ENCODE measurements at places on chromosomes 11 and 22.

DNA sequence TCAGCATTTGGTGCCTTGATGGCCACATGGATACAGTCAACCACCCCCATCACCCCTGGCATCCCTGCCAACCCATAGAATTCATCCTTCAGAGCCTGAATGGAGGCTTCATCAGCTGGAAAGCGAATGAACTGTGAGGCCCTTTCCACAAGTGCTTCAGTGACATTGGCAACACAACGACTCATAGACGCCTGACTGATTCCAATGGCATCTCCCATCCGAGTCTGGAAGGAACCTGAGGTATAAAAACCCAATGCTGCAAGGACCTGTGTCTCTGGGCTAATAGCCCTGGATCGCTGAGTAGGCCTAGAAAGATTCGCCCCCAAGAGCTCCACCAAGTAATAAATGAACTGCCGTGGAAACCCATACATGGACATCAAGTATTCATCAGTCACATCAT, 1.3 kb downstream of the HARBI1 start:
- no peak overlapping the region for H3K4me3 ChIP-seq
- no peaks in the 10 kb centered on the region for H3K36me3 ChIP-seq
- H3K4me1 ChIP-seq = peaks cover 30% of the 10 kb centered on the region
- no peaks in the 10 kb centered on the region for H3K27me3 ChIP-seq
- no peak overlapping the region for H3K27ac ChIP-seq
- no peak for DNase-seq

DNA sequence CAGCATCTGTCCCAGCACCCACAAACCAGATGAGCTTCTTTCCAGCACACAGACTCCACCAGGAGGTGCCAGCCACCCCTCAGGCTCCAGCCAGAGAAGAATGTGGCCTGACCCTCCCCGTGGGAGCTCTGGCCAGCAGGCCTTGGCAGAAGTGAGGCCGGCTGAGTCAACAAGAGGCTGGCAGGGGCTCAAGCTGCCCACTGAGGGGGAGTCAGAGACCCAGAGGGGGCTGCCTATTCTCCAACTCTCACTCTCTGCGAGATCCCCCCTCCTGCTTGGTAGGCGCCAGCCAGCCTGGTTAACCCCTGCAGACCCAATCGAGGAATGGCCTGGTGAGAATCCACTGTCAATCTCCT, 10.6 kb upstream of the CDC42EP1 start:
- H3K36me3 ChIP-seq = no peaks in the 10 kb centered on the region
- H3K4me1 ChIP-seq = peaks cover 82% of the 10 kb centered on the region
- H3K4me3 ChIP-seq = no peak overlapping the region
- H3K27me3 ChIP-seq = no peaks in the 10 kb centered on the region
- no peak for DNase-seq

- no peak for DNase-seq
- no peak overlapping the region for H3K27ac ChIP-seq
- H3K4me1 ChIP-seq = no peaks in the 10 kb centered on the region
- H3K36me3 ChIP-seq = no peaks in the 10 kb centered on the region
- H3K4me3 ChIP-seq = no peak overlapping the region
- no peaks in the 10 kb centered on the region for H3K27me3 ChIP-seq
These were observed 2.9 kb downstream of the MMP7 start for GRCh38 chr11:102527684-102528083.

DNA sequence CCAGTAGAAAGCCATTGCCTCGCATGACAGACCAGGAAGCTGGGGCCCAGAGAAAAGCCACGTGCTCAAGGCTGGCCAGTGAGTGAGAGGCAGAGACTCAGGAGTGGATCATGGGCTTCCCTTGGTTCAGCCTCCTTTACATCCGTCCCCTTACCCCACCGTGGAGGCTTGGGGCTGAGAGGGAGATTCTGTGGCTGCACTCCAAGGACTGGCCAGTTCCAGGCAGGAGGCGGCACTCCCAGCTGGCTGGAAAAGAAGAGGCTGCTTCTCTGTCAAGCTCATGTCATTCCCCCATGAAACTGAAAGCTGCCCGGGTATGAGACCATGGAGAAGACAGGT, 6.6 kb upstream of the ASCL2 start:
- no peak overlapping the region for H3K4me3 ChIP-seq
- H3K36me3 ChIP-seq = no peaks in the 10 kb centered on the region
- DNase-seq = no peak
- no peaks in the 10 kb centered on the region for H3K4me1 ChIP-seq

DNA sequence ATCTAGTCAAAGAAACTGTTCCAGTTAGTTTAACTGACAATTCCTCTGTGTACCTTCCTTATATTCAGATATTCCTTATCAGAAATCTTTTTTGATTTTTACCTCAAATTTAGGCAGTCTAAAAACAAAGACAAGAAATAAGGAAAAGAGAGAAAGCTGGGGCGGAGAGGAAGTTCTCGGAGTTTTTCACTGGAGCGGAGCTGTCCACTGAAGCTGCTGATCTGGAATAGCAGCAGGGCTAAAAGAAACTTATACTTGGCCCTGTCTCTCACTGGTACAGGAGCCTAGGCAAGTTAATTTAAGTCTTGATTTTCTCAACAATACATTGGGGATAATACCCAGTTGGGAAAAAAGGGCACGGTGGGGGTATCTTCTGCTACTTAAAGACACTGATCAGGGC, 59.2 kb upstream of the CYP2D6 start:
- no peak for DNase-seq
- peaks cover 22% of the 10 kb centered on the region for H3K4me1 ChIP-seq
- H3K36me3 ChIP-seq = no peaks in the 10 kb centered on the region
- no peak overlapping the region for H3K27ac ChIP-seq

DNA sequence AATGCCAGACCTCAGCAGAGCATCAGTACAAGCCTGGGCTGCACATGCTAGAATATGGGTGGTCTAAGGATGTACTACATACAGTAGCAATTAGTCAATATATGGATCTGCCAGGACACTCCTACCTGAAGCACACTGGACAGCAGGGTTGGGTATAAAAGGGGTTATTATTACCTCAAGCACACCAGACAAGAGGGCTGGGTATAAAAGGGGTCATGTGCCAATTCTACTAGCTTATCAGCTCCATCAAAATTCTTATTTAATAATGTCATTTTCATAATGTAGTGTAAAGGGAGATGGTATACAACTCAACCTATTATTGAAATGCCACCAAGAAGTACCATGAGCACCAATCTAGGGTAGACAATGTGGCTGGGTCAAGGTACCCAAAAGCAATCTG, 44.7 kb upstream of the PRODH start:
- no peak overlapping the region for H3K4me3 ChIP-seq
- no peak for DNase-seq
- no peak overlapping the region for H3K27ac ChIP-seq
- no peaks in the 10 kb centered on the region for H3K27me3 ChIP-seq
- H3K4me1 ChIP-seq = no peaks in the 10 kb centered on the region

GRCh38 chr11:69393178-69393832, 88.2 kb upstream of the LINC01488 start:
- DNase-seq = no peak
- H3K4me1 ChIP-seq = no peaks in the 10 kb centered on the region
- no peaks in the 10 kb centered on the region for H3K27me3 ChIP-seq
- H3K4me3 ChIP-seq = no peak overlapping the region
- no peak overlapping the region for H3K27ac ChIP-seq
- H3K36me3 ChIP-seq = no peaks in the 10 kb centered on the region

DNA sequence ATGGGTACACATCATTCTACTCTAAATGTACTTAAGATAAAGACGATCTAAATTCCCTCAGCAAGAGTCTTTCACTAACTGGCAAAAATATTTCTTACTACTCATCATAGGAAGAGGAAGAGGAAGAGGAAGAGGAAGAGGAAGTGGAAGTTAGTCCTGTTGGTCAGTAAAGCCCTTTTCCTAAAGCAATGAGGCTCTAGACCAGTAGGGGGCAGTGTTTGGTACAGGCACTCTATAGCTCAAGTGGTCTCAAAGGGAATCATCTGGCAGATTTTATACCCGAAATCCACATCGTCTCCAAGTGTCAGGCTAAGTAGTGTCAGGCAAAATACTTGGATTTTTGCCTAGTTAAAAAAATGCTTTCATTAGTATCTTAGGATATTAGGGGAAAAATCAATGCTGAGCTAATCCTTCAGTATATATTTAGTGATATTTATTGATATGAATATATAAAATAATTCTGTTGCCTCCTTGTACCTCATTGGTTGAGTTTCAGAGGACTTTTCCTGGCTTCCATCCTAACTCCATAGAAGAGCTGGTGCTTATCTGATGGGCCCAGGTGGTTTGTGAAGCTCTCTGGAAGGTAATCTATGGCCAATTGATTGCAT, 7.7 kb downstream of the BLID start:
- H3K4me1 ChIP-seq = peaks cover 4% of the 10 kb centered on the region
- DNase-seq = no peak
- no peak overlapping the region for H3K27ac ChIP-seq
- H3K36me3 ChIP-seq = no peaks in the 10 kb centered on the region
- no peaks in the 10 kb centered on the region for H3K27me3 ChIP-seq
- H3K4me3 ChIP-seq = no peak overlapping the region

DNA sequence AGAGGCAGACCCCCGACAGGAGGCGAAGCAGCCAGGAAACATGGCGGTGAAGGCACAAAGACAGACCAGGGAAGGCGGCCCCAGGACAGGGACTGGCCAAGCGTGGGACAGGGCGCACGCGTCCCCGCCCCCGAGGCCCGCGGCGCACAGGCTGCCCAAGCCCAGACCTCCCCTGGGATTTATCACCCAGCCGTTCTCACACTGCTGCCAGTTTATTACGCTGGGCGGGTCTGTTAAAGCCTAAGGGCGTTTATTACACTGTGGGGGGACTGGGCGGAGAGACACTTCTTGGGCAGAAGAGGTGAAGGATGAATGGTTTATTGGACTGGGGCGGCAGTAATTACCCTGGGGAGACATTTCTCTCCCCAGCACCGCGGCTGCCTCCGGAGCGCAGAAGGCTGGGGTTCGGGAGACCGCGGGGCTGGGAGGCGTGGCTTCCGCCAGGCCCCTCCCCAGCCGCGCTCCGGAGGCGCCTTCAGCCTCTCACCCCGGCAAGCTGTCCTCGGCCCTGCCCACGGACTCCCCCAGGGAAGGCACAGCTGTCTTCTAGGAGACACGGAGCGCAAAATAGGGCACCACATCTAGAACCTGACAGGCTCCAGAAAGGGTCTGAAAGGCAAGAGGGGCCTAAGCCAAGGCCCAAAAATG, 47.1 kb downstream of the SLC22A12 start:
- no peak for DNase-seq
- H3K4me1 ChIP-seq = peaks cover 16% of the 10 kb centered on the region
- H3K4me3 ChIP-seq = peak overlapping the region; percentile 22
- no peaks in the 10 kb centered on the region for H3K36me3 ChIP-seq
- no peak overlapping the region for H3K27ac ChIP-seq
- H3K27me3 ChIP-seq = no peaks in the 10 kb centered on the region

GRCh38 chr11:15179167-15179566, 64.4 kb downstream of the INSC start:
- H3K4me3 ChIP-seq = no peak overlapping the region
- no peak overlapping the region for H3K27ac ChIP-seq
- no peak for DNase-seq
- no peaks in the 10 kb centered on the region for H3K4me1 ChIP-seq
- no peaks in the 10 kb centered on the region for H3K36me3 ChIP-seq
- no peaks in the 10 kb centered on the region for H3K27me3 ChIP-seq

GRCh38 chr11:67584881-67585873, 1.6 kb downstream of the GSTP1 start:
- no peak for DNase-seq
- H3K4me1 ChIP-seq = peaks cover 37% of the 10 kb centered on the region
- no peaks in the 10 kb centered on the region for H3K27me3 ChIP-seq
- H3K27ac ChIP-seq = peak overlapping the region; percentile 99
- H3K4me3 ChIP-seq = peak overlapping the region; percentile 97
- H3K36me3 ChIP-seq = peaks cover 29% of the 10 kb centered on the region

- peaks cover 3% of the 10 kb centered on the region for H3K36me3 ChIP-seq
- no peak overlapping the region for H3K4me3 ChIP-seq
- H3K27ac ChIP-seq = no peak overlapping the region
- H3K27me3 ChIP-seq = no peaks in the 10 kb centered on the region
- no peaks in the 10 kb centered on the region for H3K4me1 ChIP-seq
These were observed 5.9 kb upstream of the B3GAT3 start for GRCh38 chr11:62627713-62628112.

DNA sequence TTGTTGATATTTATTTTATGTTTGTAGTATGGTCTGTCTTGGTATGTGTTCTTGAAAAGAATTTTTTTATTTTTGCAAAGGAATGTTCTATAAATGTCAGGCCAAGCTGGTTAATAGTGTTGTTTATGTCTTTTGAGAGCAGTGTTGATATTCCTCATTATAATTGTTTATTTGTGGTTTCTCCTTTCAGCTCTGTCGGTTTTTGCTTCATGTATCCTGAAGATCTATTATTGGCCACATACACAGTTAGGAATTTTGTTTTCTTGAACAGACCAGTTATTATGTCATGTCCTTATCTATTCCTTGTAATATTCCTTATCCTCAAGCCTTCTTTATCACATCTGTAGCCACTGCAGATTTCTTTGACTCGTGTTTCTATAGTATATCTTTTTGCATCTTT, 56.5 kb downstream of the PDHX start:
- no peak overlapping the region for H3K4me3 ChIP-seq
- DNase-seq = no peak

DNA sequence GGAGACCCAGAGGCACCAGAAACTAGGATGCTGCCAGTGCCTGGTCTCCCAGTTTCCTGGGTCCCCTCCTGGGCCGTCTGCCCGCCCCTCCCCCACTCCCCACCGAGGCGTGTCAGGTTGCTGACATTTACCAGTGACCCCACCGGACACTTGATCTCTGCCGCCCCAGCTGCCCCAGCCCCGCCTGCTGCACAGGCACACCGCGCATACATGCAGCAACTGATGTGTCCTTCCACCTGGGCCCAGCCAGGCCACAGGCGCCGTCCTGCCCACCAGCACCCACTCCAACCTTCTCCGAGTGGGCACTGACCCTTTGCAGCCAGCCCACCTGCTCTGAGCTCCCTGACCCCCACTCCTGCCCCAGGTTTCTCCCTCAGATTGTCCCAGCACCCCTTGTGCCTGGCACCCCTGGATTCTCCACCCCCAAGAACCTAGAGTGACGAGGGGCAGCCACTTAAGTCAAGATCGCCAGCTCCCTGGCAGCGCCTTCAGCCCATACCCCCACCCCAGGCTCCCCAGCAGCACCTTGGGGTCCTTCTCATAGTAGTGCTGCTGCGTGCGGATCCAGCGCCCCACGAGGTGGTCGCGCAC, 548 bp downstream of the PYGM start:
- DNase-seq = no peak
- H3K4me1 ChIP-seq = peaks cover 44% of the 10 kb centered on the region
- H3K27me3 ChIP-seq = no peaks in the 10 kb centered on the region
- H3K4me3 ChIP-seq = peak overlapping the region; percentile 19

GRCh38 chr11:69968396-69969347, 109.4 kb upstream of the ANO1 start:
- H3K27ac ChIP-seq = no peak overlapping the region
- no peaks in the 10 kb centered on the region for H3K36me3 ChIP-seq
- no peak overlapping the region for H3K4me3 ChIP-seq
- no peak for DNase-seq
- H3K4me1 ChIP-seq = no peaks in the 10 kb centered on the region
- H3K27me3 ChIP-seq = no peaks in the 10 kb centered on the region

- no peak overlapping the region for H3K4me3 ChIP-seq
- DNase-seq = no peak
- no peaks in the 10 kb centered on the region for H3K36me3 ChIP-seq
These were observed 65.5 kb upstream of the ARHGAP20 start for GRCh38 chr11:110777775-110778174.

All from vagina (tissue), 2 donors.